ENCODE measurements at places on chromosomes 3 and 15.

GRCh38 chr15:77871852-77872371 is 205.6 kb downstream of the TBC1D2B start:
- no peaks in the 10 kb centered on the region for H3K4me1 ChIP-seq
- H3K36me3 ChIP-seq = no peaks in the 10 kb centered on the region
- no peaks in the 10 kb centered on the region for H3K27me3 ChIP-seq
- no peak for DNase-seq
- H3K27ac ChIP-seq = no peak overlapping the region
- H3K4me3 ChIP-seq = no peak overlapping the region

DNA sequence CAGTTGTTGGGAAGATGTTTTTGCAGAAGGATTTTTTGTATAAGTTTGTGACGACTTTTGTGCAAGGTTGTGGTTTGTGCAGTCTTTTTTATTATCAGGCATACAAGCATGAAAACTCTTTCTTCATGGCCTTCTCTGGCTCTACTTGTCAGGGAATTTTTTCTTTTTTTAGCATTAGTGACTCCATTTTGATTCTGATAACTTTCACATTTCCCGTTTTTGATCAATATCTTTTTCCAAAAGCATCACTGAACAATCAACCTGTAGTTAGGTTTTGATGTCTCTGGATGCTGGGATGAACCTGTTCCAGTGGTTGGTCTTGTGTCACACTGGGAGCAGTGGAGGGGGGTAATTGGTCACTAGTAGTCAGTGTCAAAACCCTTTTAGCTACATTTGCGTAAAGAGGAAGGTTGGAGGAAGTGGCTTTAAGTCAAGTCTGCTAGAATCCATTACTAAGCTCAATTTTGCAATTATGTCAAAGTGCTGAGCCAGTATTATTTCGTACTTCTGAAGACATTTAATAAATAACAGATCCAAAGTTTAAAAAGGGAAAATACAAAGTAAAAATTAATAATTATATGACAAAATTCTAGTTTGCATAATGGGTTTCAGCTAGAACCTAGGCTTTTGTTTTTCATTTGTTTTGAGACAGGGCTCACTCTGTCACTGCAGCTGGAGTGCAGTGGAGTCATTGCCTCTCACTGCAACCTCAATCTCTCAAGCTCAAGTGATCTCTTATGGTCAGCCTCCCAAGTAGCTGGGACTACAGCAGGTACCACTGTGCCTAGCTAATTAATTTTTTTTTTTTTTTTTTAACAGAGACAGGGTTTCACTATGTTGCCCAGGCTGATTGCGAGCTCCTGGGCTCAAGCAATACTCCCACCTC is 18.8 kb upstream of the CFAP161 start:
- peaks cover 12% of the 10 kb centered on the region for H3K4me1 ChIP-seq
- DNase-seq = no peak
- no peaks in the 10 kb centered on the region for H3K36me3 ChIP-seq
- no peak overlapping the region for H3K4me3 ChIP-seq

- H3K36me3 ChIP-seq = peaks cover 74% of the 10 kb centered on the region
- DNase-seq = no peak
- no peaks in the 10 kb centered on the region for H3K27me3 ChIP-seq
- peak overlapping the region; percentile 58 for H3K4me3 ChIP-seq
Observed at GRCh38 chr3:69092030-69092516, 7.3 kb downstream of the ARL6IP5 start.

DNA sequence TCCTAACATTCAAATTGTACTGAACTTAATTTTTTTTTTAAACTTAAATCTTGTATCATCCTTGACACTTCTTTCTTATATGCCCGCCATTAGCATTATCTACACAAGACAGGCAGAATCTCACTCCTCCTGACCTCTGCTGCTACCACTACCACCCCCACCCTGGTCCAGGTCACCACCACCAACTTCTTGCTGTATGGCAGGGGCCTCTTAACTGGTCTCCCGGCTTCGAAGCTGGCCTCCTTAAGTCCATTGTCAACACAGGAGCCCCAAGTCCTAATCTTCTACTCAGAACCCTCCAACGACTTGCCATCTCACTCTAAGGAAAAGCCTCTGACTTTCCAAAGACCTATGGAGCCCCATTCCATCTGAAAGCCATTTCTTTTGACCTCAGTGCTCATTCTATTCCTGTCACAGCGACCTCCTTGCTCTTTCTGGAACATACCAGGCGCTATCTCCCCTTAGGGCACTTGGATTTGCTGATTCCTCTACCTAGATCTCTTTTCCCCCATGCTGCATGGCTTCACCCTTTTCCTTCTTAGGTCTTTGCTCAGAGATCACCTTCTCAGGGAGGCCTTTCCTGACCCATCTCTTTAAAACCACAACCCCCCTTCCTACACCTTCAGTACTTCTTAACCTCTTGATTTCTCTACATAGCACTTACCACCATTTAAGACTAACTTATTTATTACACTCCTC is 2.6 kb downstream of the PRC1 start:
- H3K27ac ChIP-seq = no peak overlapping the region
- DNase-seq = no peak
- no peaks in the 10 kb centered on the region for H3K27me3 ChIP-seq
- H3K4me3 ChIP-seq = peak overlapping the region; percentile 3
- peaks cover 40% of the 10 kb centered on the region for H3K36me3 ChIP-seq

DNA sequence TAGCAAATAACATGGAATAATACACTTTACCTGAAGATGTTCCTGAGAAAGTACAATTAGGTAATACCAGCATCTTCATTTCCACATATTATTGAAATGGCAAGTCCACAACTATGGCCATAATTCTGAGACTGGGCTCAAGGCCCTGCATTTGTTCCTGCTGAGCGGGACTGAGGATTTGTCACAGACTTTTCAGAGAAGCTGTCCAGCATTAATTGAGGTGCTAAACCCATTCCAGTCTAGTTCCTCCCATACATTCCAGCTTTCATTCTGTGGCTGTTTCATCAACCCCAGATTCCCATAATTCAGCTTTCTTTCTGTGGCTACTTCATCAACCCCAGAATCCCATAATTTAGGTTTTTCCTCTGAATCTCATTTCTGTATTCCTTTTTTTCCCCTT is 293.4 kb upstream of the GBE1 start:
- no peak for DNase-seq
- H3K4me3 ChIP-seq = no peak overlapping the region
- no peaks in the 10 kb centered on the region for H3K27me3 ChIP-seq
- no peaks in the 10 kb centered on the region for H3K4me1 ChIP-seq
- no peak overlapping the region for H3K27ac ChIP-seq
- no peaks in the 10 kb centered on the region for H3K36me3 ChIP-seq

DNA sequence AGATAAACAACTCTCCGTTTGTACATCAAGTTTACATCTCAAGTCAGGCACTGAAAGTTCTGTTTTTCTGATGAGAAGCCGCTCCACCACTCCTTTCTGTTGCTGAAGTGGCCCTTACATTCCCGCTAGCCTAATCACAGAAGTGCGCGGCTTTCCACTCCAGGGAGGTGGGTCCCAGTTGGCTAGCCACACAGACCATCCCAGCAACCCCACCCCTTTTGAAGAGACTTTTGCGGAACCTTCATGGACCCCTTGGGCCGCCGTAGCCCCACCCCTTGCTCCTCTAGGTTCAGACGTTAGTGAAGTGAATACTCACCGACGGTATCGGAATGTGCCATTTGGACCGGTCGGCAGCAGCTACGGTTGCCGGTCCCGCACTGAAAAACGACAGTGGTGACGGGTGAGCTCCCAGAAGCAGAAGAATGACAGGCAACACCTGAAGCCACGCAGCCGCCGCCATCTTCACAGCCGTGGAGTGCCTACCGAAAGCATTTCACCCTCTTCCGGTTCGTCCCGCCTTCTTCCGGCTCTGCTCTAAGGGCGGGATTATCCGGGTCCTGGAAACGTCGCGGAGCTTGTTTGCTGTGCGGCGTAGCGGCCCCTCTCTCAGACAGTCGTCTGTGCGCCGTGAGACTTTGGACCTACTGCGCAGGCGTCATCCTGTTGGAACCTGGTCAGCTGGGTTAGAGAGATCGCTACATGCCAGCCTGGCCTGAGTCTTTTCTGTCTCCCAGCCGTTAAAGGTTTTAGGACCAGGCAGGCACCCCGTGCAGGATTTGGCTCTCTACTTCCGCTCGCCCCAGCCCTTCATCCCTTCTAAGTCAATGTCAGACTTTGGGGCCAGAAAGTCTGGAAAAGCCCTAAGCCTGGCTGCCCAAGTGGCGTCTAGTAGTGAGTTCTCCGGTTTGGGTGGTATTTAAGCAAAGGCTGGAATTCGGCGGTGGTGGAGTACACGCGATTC is at the start of the genes GANC and TMEM87A:
TSS of gene GANC (plus strand) at position 263 of the 961 bp plus-strand sequence. CDS start 1,281 bp downstream, outside the sequence.
TSS of gene TMEM87A (minus strand) at position 495 of the 961 bp plus-strand sequence. CDS start at position 460, 35 bp downstream.
- peak within 1 kb of the TSS; percentile 98 for H3K27ac ChIP-seq
- H3K4me3 ChIP-seq = peak within 1 kb of the TSS; percentile 96
- no peaks in the 10 kb centered on the region for H3K27me3 ChIP-seq
- H3K36me3 ChIP-seq = peaks cover 25% of the 10 kb centered on the region
- DNase-seq = peak; percentile 98

- no peak overlapping the region for H3K4me3 ChIP-seq
- no peak for DNase-seq
- H3K4me1 ChIP-seq = peaks cover 74% of the 10 kb centered on the region
- peaks cover 26% of the 10 kb centered on the region for H3K36me3 ChIP-seq
- peaks cover 45% of the 10 kb centered on the region for H3K27me3 ChIP-seq
- no peak overlapping the region for H3K27ac ChIP-seq
Observed at GRCh38 chr15:70505936-70506912, 257.1 kb downstream of the UACA start.

GRCh38 chr3:140258222-140258724 is 323.3 kb downstream of the CLSTN2 start:
- no peak for DNase-seq
- H3K27ac ChIP-seq = no peak overlapping the region
- H3K36me3 ChIP-seq = no peaks in the 10 kb centered on the region
- H3K4me1 ChIP-seq = no peaks in the 10 kb centered on the region
- no peak overlapping the region for H3K4me3 ChIP-seq
- H3K27me3 ChIP-seq = no peaks in the 10 kb centered on the region

Measured in activated CD4-positive, alpha-beta memory T cell treated with anti-CD3 and anti-CD28 coated beads, Interleukin-2, amount 10 ng/mL, durations not matched to agents 7 days and 5 days (primary cell).